ENCODE measurements at places on chromosomes 13 and 19. TPM values are rescaled to one million over a fixed set of nuclear protein-coding genes. Genes with fewer than 3 reads are reported as not detected.

DNA sequence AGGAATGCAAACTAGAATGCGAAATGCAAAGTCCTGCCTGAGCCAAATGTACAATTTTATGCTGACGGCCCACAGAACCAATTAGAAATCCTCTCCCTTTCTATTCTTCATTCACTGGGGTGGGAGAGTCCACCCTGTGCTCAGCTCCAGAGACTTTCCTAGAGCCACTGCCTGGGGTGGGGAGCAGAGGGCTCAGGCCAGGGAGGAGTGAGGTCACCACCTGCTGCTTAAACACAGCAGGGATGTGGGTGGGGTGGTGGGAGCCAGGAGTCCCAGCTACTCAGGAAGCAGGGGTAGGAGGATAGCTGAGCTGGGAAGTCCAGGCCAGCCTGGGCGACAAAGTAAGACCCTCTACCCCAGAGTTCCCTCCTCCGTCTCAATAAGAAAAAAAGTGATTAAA is 26.9 kb upstream of the ZNF83 start:
- H3K4me1 ChIP-seq: no peaks in the 10 kb centered on the region
- H3K27me3 ChIP-seq: no peaks in the 10 kb centered on the region
- H3K27ac ChIP-seq: no peak overlapping the region
- no peak for DNase-seq

GRCh38 chr13:49587311-49587847 is 2.0 kb upstream of the RCBTB1 start:
- no peak for DNase-seq
- H3K36me3 ChIP-seq: no peaks in the 10 kb centered on the region

GRCh38 chr19:48588670-48589401 is 17.7 kb upstream of the SPACA4 start:
- peaks cover 24% of the 10 kb centered on the region for H3K4me1 ChIP-seq
- DNase-seq: no peak
- H3K27ac ChIP-seq: no peak overlapping the region
- H3K4me3 ChIP-seq: peak overlapping the region; percentile 46

DNA sequence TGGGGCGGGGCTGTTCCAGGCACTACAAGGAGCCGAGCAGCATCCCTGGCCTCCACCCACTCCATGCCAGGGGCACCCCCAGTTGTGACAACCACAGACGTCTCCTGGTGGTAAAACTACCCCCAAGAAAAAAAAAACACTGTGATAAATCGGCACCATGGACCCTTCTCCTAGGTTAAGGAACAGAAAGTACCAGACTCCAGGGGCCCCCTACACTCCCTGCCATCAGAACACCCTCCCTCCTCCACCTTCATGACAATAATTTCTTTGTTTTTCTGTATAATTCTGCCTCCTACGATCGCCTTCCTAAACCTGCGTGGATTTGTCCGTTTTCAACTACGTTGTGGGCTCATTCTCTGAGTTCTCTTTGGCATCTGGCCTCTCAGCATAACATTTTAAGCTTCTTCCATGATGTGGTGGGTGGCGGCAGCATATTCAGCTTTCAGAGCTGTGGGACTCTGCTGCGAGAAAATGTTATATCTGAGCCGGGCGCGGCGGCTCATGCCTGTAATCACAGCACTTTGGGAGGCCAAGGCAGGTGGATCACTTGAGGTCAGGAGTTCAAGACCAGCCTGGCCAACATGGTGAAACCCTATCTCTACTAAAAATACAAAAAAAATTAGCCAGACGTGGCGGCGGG is 8.6 kb downstream of the TLE2 start:
- no peaks in the 10 kb centered on the region for H3K4me1 ChIP-seq
- no peaks in the 10 kb centered on the region for H3K27me3 ChIP-seq
- H3K36me3 ChIP-seq: no peaks in the 10 kb centered on the region
- H3K27ac ChIP-seq: no peak overlapping the region

DNA sequence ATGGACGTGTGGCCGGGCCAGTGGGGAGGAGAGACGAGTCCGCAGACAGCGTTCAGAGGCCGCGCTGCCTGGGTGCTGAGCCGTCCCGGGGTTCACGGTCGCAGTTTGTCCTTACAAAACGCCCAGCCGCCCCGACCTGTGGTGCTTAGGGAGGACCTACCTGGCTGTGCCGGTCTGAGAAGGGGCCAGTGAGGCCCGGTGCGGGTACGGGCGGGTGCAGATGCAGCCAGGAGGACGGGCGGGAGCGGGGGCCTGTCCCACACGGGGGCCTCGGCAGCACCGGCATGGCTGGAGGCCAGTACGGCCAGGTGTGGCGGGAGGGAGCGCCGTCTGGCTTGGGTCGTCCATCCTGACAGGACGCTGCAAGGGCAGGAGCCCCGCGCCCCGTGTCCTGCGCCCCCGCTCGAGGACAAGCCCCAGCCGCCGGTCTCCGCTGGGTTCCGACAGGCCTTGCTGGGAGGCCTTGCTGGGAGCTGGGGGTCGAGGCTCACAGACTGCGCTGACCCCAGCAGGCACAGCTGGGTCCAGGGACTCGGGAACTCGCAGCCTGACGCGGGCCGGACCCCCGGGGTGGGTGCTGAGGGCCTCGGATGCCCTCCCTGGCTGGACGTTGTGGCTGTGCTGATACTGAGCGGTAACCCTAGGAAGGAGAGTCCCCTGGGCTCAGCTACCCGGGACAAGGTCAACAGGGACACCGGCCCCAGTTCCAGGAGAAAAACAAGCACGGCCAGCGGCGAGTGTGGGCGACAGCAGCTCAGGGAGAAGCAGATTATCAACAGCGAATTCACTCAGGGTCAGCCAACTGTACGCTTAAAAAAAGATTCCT is 5.3 kb upstream of the PROZ start:
- H3K36me3 ChIP-seq: no peaks in the 10 kb centered on the region
- DNase-seq: peak; percentile 93
- peak overlapping the region; percentile 47 for H3K4me3 ChIP-seq
- peak overlapping the region; percentile 79 for H3K27ac ChIP-seq
- H3K4me1 ChIP-seq: peaks cover 24% of the 10 kb centered on the region

GRCh38 chr13:51929699-51930098 is 67.9 kb downstream of the CCDC70 start:
- no peaks in the 10 kb centered on the region for H3K4me1 ChIP-seq
- DNase-seq: no peak
- H3K27ac ChIP-seq: no peak overlapping the region
- no peaks in the 10 kb centered on the region for H3K36me3 ChIP-seq

- peak overlapping the region; percentile 16 for H3K4me3 ChIP-seq
- H3K27me3 ChIP-seq: no peaks in the 10 kb centered on the region
- H3K4me1 ChIP-seq: peaks cover 99% of the 10 kb centered on the region
- H3K27ac ChIP-seq: peak overlapping the region; percentile 91
- H3K36me3 ChIP-seq: no peaks in the 10 kb centered on the region
These were observed 92.4 kb downstream of the STK24 start for GRCh38 chr13:98484289-98485219.

DNA sequence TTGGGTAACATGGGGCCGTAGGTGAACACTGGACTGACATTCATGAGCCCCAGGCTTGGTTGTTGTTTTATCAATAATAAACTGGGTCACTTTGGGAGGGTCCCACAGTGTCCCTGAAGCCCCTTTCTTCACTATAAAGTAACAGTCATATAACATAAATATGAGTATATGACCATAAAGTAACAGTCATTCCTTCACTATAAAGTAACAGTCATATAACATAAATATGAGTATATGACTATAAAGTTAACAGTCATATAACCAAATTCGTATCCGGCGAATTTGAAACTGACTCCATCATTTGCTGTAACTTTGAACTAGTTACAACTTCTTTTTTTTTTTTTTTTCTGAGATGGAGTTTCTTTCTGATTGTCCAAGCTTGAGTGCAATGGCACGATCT is 210.3 kb downstream of the KATNAL1 start:
- H3K4me3 ChIP-seq: no peak overlapping the region
- H3K27me3 ChIP-seq: no peaks in the 10 kb centered on the region
- DNase-seq: no peak
- no peak overlapping the region for H3K27ac ChIP-seq

- no peak overlapping the region for H3K27ac ChIP-seq
- H3K4me1 ChIP-seq: no peaks in the 10 kb centered on the region
- no peak for DNase-seq
- no peaks in the 10 kb centered on the region for H3K36me3 ChIP-seq
- no peaks in the 10 kb centered on the region for H3K27me3 ChIP-seq
- H3K4me3 ChIP-seq: no peak overlapping the region
These were observed 208.8 kb downstream of the SLITRK6 start for GRCh38 chr13:85590231-85590931.

IRGC gene
- total RNA-seq: not detected

TNFSF13B gene
- total RNA-seq: not detected

FFAR3 gene
- total RNA-seq: not detected

C19orf67 gene
- total RNA-seq: not detected

DMKN gene
- 237 TPM for total RNA-seq
